Hippocampal formation (tissue), 2 donors: ENCODE measurements at places on chromosomes 1 and 21.

DNA sequence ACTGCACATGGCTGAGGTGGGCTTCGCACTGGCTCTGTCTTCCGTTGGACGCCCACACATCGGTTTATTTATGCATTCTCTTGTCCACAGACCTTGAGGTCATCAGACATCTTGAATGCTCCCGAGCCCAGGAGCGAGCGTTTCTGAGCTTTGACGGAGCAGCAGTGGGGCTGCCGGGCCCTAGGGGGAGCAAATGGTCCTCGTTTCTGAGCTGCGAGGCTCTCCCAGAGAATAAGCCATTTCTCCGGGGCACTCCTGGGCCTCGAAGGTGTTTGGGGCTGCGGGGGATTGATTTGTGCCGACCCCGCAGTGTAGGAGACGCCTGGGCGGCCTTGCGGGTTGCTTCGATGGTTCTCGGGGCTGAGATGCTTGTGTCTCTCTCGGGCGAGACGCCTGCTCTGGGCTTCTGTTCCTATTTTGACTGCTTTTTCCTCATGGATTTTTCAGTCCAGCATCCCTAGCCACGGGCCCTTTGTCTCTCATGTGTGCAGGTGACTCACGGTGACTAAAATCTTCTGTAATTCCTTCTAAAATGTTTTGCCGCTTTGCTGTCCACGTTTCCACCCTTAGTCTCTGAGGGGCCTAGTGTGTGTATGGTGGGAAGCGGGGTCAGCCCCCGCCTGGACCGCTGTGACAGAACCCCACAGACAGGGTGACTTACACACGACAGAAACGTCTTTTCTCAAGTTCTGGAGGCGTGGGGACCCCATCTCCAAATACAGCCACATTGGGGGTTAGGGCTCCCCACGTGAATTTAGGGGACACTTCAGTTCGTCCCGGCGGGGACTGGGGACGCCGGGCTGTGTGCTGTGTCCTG is 62.1 kb downstream of the FAAP20 start:
- DNase-seq = peak; percentile 29

DNA sequence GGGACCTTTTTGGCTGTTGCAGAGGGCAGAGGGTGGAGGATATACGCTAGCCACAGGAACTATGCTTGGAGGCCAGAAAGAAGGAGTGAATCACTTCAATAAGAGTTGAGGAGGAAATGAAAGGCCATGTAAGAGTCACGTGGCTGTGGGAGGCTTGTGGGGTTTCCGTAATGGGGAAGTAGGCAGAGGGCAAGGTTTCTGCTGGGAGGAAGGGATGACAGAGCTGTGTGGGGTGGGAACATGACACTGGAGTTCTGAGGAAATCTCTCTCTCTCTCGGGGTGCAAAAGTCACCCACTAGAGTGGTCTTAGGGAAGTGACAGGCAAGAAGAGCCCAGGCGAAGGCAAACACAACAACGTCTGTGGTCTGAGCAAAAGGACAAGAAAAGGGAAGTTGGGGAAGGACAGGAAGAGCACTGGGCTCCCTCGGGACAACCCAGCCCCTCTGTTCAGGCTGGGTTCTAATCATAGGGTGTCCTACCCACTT is 3.9 kb upstream of the CD1C start:
- peak; percentile 34 for DNase-seq

DNA sequence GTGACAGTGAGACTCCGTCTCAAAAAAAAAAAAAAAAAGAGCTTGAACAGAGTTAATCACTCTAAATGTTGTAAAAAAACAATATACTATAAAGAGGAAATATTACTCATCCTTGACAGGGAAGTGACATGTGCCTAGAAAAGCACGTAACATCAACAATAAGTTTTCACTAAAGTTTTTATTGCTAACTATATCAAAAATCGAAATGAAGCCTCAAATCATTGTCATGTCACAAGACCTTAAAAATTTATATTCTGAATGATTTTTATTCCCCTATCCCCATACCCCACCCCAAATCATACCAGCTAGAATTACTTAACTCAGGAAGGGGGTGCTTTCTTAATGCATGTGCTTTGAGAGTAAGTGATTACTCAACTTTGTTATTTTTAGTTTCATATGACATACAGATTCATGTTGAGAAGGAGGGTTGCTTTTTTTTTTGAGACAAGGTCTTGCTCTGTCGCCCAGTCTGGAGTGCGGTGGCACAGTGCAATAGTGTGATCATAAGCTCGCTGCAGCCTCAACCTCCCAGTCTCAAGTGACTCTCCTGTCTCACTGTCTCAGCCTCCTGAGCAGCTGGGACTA is 53.6 kb upstream of the MUTYH start:
- no peak for DNase-seq

- DNase-seq = no peak
Observed at GRCh38 chr1:87094238-87094637, 179.8 kb downstream of the HS2ST1 start.

GRCh38 chr1:175839779-175840669 is 96.6 kb upstream of the TNR start:
- DNase-seq = no peak

GRCh38 chr1:185969524-185969991 is 235.4 kb downstream of the HMCN1 start:
- DNase-seq = no peak

GRCh38 chr1:7198664-7199063 is 413.4 kb downstream of the CAMTA1 start:
- no peak for DNase-seq

DNA sequence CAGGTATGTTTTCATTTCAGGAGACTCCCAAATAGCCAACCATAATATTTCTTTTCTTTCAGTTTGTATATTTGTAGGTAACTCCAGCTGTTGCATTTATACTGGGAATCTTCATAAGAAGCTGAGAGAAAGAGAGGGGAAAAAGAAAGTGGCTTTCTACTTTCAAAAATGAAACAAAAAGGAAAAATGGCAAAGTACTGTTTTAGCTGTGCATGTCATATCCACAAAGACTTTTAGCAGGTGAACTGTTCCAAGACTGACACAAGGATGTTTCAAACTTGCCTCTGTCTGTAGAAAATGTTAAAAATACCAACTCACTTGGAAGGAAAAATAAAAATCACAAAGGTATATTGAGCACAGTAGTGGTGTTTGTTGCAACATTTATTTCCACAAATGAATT is 41.9 kb upstream of the CACYBP start:
- no peak for DNase-seq

DNA sequence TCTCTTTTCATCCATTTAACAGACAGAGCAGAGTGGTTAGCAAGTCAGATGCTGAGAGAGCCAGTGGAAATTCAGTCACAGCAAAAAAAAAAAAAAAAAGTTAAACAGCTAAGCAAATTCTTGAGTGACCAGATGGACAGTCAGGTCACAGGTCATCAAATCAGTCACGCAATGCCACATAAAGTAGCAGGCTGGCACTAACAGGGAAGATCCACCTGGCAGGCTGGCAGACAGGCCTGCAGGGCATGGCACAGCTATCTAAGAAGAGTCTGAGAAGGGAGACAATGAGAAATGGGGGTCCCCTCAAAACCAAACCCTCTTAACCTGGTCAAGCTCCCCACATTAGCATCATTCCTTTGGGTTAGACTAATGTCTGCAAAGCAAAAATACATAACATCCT is 371.9 kb downstream of the TTLL7 start:
- DNase-seq = no peak

DNA sequence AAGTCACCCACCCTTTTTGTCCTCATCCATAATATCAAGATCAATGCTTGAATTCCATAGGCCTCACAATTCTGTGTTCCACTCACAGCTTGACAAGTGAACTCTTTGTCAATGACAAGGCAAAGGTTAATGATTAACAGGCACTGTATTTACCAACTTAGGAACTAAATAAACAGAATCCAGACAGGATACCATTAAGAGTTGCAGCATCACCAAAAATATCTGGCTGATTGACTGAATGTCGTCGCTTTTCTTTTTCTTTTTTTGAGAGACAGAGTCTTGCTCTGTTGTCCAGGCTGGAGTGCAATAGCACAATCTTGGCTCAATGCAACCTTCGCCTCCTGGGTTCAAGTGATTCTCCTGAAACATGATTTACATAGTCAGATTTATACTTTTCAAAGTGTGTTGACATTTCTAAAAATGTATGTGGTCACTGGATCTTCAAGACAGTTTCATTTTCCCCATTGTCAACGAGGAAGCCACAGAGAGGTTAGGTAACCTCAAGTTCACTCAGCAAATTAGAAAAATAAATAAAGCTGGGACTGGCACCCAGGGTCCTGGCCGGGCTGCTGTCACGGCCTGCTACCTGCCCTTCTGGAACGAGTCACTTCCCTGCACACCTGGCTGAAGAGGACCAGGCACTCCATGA is 81.0 kb downstream of the PDE9A start:
- no peak for DNase-seq

GRCh38 chr21:44890338-44890931 is 16.9 kb upstream of the PTTG1IP start:
- no peak for DNase-seq

DNA sequence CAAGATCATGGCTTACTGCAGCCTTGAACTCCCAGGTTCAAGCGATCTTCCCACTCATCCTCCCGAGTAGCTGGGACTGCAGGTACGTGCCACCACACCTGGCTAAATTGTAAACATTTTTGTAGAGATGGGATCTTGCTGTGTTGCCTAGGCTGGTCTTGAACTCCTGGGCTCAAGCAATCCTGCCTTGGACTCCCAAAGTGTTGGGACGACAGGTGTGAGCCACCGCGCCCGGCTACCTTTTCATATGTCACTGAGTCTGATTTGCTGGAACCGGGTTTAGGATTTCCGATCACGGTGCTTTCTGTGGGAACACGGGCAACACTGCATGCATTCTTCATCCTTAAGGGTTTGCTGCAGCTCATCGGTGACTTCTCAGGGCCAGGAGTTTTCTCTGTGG is 32.2 kb upstream of the PCBP3 start:
- no peak for DNase-seq

GRCh38 chr1:233673947-233674431 is 60.1 kb downstream of the KCNK1 start:
- no peak for DNase-seq

DNA sequence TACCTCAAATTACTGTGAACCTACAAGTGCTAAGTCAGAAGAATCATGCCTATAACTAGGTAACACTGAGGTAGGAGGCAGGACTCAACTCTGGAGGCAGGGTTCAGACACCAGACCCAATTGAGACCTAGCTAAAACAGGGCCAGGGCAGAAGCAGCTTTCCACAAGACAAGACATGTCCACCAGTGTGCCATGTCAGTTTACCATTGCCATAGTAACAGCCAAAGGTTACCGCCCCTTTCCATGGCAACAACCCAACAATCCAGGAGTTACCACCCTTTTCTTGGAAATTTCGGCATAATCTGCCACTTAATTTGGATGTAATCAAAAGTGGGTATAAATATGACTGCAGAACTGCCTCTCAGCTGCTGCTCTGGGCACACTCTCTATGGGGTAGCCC is 432.3 kb downstream of the DPYD start:
- DNase-seq = no peak

DNA sequence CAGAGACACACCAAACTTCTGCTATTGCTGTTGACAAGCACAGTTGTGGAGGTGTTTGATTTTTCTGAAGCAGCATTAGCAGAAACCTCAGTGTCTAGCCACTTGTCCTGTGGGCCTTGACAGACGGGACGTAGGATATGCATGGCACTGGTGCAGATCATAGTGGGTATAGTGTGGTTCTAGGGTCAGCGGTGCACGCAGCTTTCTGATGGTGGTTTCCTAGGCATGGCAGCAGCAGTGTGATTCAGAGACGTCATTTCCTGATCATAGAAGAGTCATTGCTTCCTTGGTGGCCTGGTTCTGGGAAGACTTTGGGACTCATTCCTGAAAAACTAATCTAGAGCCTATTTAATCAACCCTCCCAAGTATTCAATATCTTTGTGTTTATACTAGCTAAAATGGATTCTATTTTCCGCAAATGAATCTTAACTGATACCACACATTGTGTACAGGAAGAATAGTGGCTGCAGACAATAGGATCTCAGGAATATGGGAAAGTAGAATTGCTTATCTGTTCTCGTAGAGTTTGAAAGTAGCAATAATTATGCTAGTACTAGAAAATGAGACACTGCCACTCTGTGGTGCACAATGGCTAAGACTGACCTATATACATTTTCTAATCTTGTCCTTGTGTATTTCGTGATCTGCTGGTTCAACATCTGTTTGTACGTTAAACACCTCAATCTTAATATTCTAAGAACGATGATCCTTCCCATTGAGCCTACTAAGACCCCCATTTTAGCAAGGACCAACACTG is 2.8 kb upstream of the USP1 start:
- DNase-seq = no peak
